ENCODE measurements at places on chromosomes 16 and 17. TPM values are rescaled to one million over a fixed set of nuclear protein-coding genes. Genes with fewer than 3 reads are reported as not detected.

DNA sequence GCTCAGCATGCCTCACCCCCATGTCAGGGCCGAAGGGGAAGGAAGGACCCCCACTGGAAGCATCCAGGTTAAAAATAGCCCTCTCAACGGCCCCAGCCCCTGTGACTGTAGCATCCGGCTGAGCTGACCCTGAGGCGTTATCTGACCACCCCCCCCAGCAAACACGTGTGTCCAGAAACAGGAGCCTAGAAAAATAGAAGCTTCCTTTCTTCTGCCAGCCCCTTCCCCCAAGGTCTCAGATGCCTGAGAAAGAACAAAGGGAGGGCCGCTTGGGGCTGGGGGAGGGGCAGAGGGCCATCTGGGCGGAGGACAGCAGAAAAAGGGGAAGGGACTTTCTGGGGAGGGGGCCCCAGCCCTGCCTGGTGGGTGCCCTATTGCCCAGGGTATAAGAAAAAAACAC lies 55.8 kb downstream of the ACTG1 start:
- H3K4me3 ChIP-seq: no peak overlapping the region
- H3K4me1 ChIP-seq: no peaks in the 10 kb centered on the region
- no peaks in the 10 kb centered on the region for H3K36me3 ChIP-seq
- no peak for DNase-seq
- no peak overlapping the region for H3K27ac ChIP-seq

DNA sequence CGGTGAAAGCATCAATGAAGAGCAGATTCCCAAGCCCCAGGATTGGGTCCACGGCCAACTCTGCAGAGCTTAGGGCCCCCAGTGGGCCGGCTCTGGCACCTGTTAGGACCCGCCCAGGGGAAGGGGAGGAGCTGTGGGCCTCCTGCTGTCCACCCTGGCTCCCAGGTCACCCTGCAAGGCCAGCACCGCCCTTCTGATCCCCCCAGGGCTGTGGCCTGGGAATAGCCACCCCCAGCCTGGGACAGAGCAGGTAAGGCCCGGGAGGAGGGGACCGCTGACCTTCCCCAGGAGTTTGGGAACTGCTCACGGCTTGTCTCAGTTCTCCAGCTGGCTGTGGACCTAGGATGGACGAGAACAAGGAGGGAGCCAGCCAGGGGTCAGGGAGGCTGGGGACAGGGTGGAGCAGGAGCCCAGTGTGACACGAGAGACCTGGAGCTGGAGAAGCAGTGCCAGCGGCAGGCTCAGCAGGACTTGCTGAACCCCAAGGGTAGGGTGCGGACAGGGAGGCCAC lies 39.3 kb upstream of the SLC38A10 start:
- H3K27me3 ChIP-seq: no peaks in the 10 kb centered on the region
- H3K27ac ChIP-seq: no peak overlapping the region
- peaks cover 10% of the 10 kb centered on the region for H3K4me1 ChIP-seq
- H3K4me3 ChIP-seq: no peak overlapping the region

- H3K4me1 ChIP-seq: no peaks in the 10 kb centered on the region
- H3K4me3 ChIP-seq: peak overlapping the region; percentile 93
- DNase-seq: peak; percentile 47
- no peaks in the 10 kb centered on the region for H3K27me3 ChIP-seq
These were observed 458 bp downstream of the SLC12A4 start for GRCh38 chr16:67967958-67968399.

DNA sequence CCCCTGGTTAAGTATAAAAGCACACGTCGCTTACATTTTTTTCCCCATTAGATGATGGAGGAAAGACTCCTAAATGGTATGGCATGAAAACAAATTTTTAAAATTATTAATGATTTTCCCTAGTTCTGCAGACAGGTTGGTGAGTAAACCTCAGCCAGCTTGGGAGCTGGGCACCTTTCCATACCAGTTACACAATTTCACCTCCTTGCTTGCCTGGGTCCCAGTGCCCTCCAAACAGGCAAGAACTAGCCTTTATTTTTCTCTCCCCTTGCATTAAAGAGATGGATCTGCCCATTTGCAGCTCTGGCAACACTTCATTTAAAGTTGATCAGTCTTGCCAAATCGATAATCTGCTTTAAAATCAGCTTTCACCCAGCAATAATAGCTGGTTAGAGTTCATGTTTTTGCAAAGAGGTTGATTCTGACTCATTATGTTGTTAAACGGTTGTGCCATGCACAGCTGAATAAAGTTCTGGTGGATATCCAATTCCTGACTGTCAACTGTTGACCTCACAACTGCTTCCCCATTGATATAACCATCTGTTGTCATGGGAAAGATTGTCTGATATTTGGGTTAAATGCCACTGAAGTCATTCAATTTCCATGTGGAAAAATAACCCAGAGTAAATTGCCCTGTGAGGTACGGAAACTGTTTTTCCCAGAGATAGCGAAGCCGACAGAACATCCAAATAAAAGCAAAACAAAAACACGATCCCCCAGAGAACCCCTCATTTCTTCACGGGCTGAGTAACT lies 1.3 kb downstream of the C17orf58 start:
- H3K36me3 ChIP-seq: no peaks in the 10 kb centered on the region
- H3K27ac ChIP-seq: peak overlapping the region; percentile 57
- H3K4me3 ChIP-seq: no peak overlapping the region
- no peak for DNase-seq

GRCh38 chr16:50673496-50674275 lies 7.4 kb downstream of the SNX20 start:
- H3K4me1 ChIP-seq: peaks cover under 1% of the 10 kb centered on the region
- no peaks in the 10 kb centered on the region for H3K27me3 ChIP-seq
- H3K4me3 ChIP-seq: no peak overlapping the region
- no peak for DNase-seq

DNA sequence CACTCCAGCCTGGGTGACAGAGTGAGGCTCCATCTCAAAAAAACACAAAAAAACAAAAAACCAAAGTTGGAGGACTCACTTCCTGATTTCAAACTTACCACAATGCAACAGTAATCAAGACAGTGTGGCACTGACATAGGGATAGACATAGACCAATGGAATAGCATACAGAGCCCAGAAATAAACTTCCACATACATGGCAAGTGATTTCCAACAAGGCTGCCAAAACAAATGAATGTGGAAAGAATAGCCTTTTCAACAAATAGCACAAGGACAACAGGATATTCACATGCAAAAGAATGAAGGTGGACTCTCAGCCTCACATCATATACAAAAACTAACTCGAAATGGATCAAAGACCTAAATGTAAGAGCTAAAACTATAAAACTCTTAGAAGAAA lies 36.8 kb upstream of the RASD1 start:
- DNase-seq: no peak
- H3K36me3 ChIP-seq: no peaks in the 10 kb centered on the region
- peaks cover 4% of the 10 kb centered on the region for H3K4me1 ChIP-seq

DNA sequence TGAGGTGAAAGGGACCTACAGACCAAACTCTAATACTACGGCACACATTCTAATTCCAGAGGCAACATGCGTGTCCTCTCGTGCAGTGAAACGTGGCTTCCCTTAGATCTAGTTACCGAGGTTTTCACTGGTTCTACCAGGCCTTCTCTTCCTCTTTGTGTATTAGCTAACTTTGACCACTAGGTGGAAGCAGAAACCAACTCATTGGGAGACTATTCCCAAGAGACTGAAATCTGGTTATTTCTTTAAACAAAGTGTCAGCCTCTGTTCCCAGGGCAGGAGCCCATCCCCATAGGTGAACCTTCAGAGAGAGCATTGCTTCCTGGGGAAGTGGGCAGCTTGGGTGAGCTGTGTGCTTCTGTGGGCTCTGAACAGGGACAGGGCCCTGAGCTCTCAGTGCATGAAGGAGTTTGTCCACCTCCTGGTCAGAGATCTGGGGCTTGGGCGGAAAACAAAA lies 19.7 kb upstream of the RCVRN start:
- H3K4me3 ChIP-seq: no peak overlapping the region
- peak; percentile 64 for DNase-seq
- H3K27ac ChIP-seq: no peak overlapping the region
- H3K36me3 ChIP-seq: no peaks in the 10 kb centered on the region
- no peaks in the 10 kb centered on the region for H3K4me1 ChIP-seq

GRCh38 chr16:89732142-89732917 lies 11.0 kb downstream of the ZNF276 start:
- no peak for DNase-seq
- no peaks in the 10 kb centered on the region for H3K4me1 ChIP-seq
- H3K27me3 ChIP-seq: no peaks in the 10 kb centered on the region

- H3K4me3 ChIP-seq: no peak overlapping the region
- no peaks in the 10 kb centered on the region for H3K27me3 ChIP-seq
- H3K27ac ChIP-seq: no peak overlapping the region
- no peaks in the 10 kb centered on the region for H3K36me3 ChIP-seq
- DNase-seq: no peak
- H3K4me1 ChIP-seq: peaks cover 4% of the 10 kb centered on the region
These were observed 22.5 kb downstream of the XPO6 start for GRCh38 chr16:28189245-28189644.

ATP5PD gene
- total RNA-seq: 261 TPM

HOXB5 gene
- total RNA-seq: 27.0 TPM

HAP1 gene
- 1.3 TPM for total RNA-seq

CBX8 gene
- 6.2 TPM for total RNA-seq

LPO gene
- not detected for total RNA-seq

CD300A gene
- 8.2 TPM for total RNA-seq

Measured in kidney (tissue), 22 donors.